Lower lobe of right lung (tissue), 2 donors: ENCODE measurements at places on chromosomes 5 and 9. TPM values are rescaled to one million over a fixed set of nuclear protein-coding genes. Genes with fewer than 3 reads are reported as not detected.

LHX6 gene
- 8.1 TPM for total RNA-seq

CBY3 gene
- not detected for total RNA-seq

EQTN gene
- not detected for total RNA-seq

DNAI1 gene
- total RNA-seq, result 13.5 TPM

PPP3R2 gene
- total RNA-seq, result not detected

SHC3 gene
- 13.2 TPM for total RNA-seq

IL3 gene
- total RNA-seq, result not detected

ALDH7A1 gene
- 23.7 TPM for total RNA-seq

SUSD1 gene
- total RNA-seq, result 49.4 TPM

OTP gene
- total RNA-seq, result not detected

DNA sequence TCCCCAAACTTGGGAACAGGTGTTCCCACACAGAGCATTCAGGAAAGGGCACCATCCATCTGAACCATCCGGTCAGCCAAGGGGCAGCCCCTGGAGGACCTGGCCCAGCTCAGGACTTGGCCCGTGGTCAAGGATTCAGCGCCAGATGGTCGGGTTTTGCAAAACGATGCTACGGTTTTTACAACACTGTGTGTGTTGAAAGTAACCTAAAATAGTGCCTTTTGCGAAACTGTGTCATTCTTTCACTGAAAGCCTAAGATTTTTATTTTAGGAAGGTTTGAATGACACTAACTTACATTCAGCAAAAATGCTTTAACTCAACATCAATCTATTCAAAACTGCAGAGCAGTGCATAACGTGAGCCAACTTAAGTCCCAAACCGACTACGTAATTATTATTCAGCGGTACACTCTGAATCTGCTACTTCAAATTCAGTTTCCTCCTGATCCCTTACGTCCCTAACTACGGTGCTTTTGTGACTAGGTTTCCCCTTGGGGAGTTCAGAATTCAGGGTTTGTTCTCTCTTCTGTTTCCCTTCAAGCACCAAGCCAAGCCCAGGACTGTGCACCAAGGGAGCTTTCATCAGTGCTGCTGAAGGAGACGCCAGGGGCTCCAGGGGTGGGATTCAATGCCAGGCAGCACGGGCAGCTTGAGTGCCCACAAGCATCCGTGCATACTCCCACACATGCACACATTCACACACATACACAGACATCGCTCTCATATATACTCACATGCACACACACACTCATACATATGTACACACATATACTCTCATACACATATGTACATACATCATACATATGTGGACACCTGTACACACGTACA is 25.8 kb downstream of the LPCAT1 start:
- DNase-seq, result no peak
- no peak overlapping the region for H3K4me3 ChIP-seq

GRCh38 chr5:59598547-59598874 is 295.0 kb downstream of the PDE4D start:
- H3K27me3 ChIP-seq, result no peaks in the 10 kb centered on the region
- H3K4me1 ChIP-seq, result peaks cover 11% of the 10 kb centered on the region
- peak overlapping the region; percentile 46 for H3K27ac ChIP-seq
- H3K36me3 ChIP-seq, result no peaks in the 10 kb centered on the region
- H3K4me3 ChIP-seq, result peak overlapping the region; percentile 43

GRCh38 chr5:178192787-178193186 is 5.6 kb upstream of the GMCL2 start:
- no peak overlapping the region for H3K27ac ChIP-seq
- no peaks in the 10 kb centered on the region for H3K4me1 ChIP-seq
- peaks cover 6% of the 10 kb centered on the region for H3K27me3 ChIP-seq
- H3K36me3 ChIP-seq, result no peaks in the 10 kb centered on the region

DNA sequence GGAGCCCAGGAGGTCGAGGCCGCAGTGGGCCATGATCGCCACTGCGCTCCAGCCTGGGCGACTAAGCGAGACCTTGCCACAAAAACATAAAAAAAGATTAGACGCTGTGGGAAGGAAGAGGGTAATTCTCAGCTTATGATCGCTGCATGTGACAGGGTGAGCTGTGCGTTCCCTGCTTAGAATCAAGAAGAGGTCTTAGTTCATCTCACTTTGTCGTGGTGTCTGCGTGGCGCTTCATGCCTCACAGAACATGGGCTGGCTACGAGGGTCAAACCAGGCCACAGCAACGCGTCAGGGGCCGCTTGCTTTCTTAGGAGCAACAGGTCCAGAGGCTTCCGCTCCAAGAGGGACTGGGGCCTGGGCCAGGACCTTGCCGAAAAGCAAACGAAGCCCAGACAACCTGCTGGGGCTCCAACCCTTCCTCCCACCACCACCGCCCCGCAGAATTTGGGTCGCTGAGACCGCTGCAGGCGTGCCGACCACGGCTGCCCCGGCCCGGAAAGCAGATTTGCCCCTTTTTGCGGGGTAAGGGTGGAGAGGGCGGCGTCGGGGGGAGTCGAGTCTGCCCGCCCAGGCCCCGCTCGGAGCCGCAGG is 10.0 kb upstream of the GRIN1 start:
- no peaks in the 10 kb centered on the region for H3K36me3 ChIP-seq
- H3K27ac ChIP-seq, result peak overlapping the region; percentile 80
- H3K4me3 ChIP-seq, result peak overlapping the region; percentile 80
- no peak for DNase-seq
- peaks cover 31% of the 10 kb centered on the region for H3K4me1 ChIP-seq

- H3K4me1 ChIP-seq, result no peaks in the 10 kb centered on the region
- H3K4me3 ChIP-seq, result no peak overlapping the region
- peaks cover 16% of the 10 kb centered on the region for H3K27me3 ChIP-seq
- no peaks in the 10 kb centered on the region for H3K36me3 ChIP-seq
These were observed 47.7 kb upstream of the RNF130 start for GRCh38 chr5:180119031-180119902.

GRCh38 chr9:81558091-81558830 is 131.1 kb downstream of the TLE1 start:
- H3K36me3 ChIP-seq, result no peaks in the 10 kb centered on the region
- H3K27me3 ChIP-seq, result no peaks in the 10 kb centered on the region

DNA sequence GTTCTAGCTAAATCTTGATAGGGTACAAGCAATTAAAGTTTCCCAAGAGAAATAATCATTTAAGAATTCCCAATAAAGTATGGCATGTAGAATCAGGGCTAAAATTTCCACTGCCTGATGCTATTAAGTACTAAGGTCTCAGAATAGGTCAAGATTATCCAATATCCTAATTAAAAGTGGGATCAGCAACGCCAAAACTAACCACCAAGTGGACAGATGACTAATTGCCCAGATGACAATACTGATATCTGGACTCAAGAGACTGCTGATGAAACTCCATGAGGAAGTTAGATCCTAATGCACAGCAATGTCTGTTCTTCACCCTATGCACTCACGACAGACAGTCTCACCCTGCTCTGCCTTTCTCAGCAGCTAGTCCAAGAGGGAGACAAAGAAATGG is 14.3 kb downstream of the DEPDC1B start:
- no peaks in the 10 kb centered on the region for H3K4me1 ChIP-seq
- H3K36me3 ChIP-seq, result no peaks in the 10 kb centered on the region
- H3K4me3 ChIP-seq, result no peak overlapping the region

DNA sequence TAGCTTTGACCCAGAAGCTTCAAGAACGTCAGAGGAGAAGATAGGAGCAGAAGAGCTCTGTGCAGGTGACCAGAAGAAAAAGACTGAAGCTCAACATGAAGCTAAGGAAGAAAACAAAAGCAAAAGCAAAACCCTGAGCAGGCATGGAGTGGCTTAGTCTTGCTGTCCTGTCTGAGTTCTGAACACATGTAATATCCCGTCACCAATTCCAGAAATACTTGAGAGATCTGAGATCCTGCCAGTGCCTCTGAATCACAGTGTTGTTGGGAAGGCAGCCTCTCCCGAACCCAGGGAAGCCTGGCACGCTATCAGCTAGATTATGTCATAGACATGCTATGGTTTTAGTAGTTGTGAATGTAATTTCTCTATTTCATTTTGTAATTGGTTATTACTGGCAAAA is 235.7 kb downstream of the ICE1 start:
- H3K4me3 ChIP-seq, result no peak overlapping the region
- peaks cover 3% of the 10 kb centered on the region for H3K4me1 ChIP-seq
- no peak for DNase-seq
- H3K36me3 ChIP-seq, result no peaks in the 10 kb centered on the region
- no peak overlapping the region for H3K27ac ChIP-seq

- no peaks in the 10 kb centered on the region for H3K27me3 ChIP-seq
- H3K27ac ChIP-seq, result no peak overlapping the region
- no peaks in the 10 kb centered on the region for H3K36me3 ChIP-seq
- H3K4me3 ChIP-seq, result no peak overlapping the region
These were observed 47.2 kb upstream of the FBXL7 start for GRCh38 chr5:15452781-15453180.

- H3K4me3 ChIP-seq, result no peak overlapping the region
- H3K27me3 ChIP-seq, result no peaks in the 10 kb centered on the region
- no peaks in the 10 kb centered on the region for H3K36me3 ChIP-seq
- H3K4me1 ChIP-seq, result no peaks in the 10 kb centered on the region
These were observed 1290.0 kb downstream of the EFNA5 start for GRCh38 chr5:106380736-106381135.

GRCh38 chr5:173904151-173904550 is 16.0 kb downstream of the CPEB4 start:
- no peaks in the 10 kb centered on the region for H3K36me3 ChIP-seq
- no peaks in the 10 kb centered on the region for H3K27me3 ChIP-seq
- no peak overlapping the region for H3K4me3 ChIP-seq
- DNase-seq, result no peak
- peaks cover 64% of the 10 kb centered on the region for H3K4me1 ChIP-seq
- H3K27ac ChIP-seq, result no peak overlapping the region

DNA sequence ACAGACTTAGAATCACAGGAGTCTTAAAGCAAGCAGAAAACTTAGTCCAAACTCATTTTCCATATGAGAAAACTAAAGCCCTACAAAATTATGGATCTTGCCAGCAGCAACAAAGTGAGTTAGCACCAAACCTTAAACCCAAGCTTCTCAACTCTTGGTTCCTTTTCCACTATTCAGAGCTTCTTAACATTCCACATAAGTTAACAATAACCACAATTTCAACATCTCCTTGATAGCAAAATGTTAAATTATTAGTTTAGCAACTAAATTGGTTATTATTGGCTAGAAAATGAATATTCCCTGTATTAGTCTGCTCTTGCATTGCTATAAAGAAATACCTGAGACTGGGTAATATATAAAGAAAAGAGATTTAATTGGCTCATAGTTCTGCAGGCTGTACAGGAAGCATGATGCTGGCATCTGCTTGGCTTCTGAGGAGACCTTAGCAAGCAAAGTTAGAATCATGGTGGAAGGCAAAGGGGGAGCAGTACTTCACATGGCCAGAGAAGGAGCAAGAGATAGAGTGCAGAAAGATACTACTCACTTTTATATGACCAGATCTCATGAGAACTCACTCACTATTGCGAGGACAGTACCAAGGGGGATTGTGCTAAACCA is 26.2 kb upstream of the ARSB start:
- no peak for DNase-seq
- no peak overlapping the region for H3K27ac ChIP-seq
- H3K36me3 ChIP-seq, result no peaks in the 10 kb centered on the region
- no peaks in the 10 kb centered on the region for H3K4me1 ChIP-seq
- H3K27me3 ChIP-seq, result peaks cover 7% of the 10 kb centered on the region

DNA sequence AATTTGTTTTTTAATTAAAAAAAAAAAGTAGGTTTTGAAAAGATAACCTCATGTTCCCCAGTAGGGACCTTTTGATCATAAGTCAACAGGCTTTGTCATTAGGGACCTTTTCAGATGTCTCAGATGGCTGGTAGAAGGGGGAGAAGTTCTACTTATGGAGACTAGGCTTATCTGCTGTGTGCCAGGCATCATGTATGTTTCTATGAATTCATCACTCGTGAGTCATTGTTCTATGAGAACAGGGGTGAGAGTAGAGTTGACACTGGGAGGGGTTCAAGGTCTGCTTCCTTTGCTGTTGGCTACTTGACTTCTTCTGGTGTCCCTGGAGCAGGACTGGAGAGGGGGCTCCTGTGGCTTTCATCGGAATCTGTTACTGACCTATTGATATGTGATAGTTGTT is 138.8 kb downstream of the KDM4C start:
- no peaks in the 10 kb centered on the region for H3K4me1 ChIP-seq
- H3K4me3 ChIP-seq, result no peak overlapping the region
- no peak overlapping the region for H3K27ac ChIP-seq
- no peaks in the 10 kb centered on the region for H3K27me3 ChIP-seq
- no peak for DNase-seq

GRCh38 chr5:3002230-3002629 is 250.8 kb upstream of the IRX2 start:
- H3K36me3 ChIP-seq, result no peaks in the 10 kb centered on the region
- no peak for DNase-seq
- H3K4me3 ChIP-seq, result no peak overlapping the region
- no peak overlapping the region for H3K27ac ChIP-seq
- H3K27me3 ChIP-seq, result no peaks in the 10 kb centered on the region
- no peaks in the 10 kb centered on the region for H3K4me1 ChIP-seq

DNA sequence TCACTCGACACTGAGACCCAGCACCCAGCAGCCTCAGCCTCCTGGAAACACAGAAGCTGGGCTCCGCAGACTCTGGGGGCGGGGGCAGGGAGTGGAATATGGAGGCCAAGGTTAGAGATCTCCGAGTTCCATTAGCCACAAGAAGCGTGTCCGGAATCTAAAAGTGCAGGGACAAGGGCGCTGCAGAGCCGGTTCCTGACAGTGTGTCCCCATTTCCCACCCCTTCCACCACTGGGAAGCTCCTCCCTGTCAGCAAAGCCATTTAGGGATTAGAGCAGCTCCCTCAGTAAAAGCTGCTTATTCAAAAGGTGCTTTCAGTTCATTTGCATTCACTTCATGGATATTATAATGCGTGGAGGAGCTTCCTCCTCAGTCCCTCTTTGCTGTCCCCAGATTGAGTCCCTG is 74.1 kb upstream of the HSPA9 start:
- H3K27me3 ChIP-seq, result peaks cover 6% of the 10 kb centered on the region
- H3K27ac ChIP-seq, result no peak overlapping the region
- DNase-seq, result no peak

GRCh38 chr5:73100109-73100508 is 20.3 kb upstream of the TMEM171 start:
- DNase-seq, result no peak
- H3K27me3 ChIP-seq, result no peaks in the 10 kb centered on the region
- no peak overlapping the region for H3K27ac ChIP-seq
- H3K4me3 ChIP-seq, result no peak overlapping the region
- H3K36me3 ChIP-seq, result no peaks in the 10 kb centered on the region

DNA sequence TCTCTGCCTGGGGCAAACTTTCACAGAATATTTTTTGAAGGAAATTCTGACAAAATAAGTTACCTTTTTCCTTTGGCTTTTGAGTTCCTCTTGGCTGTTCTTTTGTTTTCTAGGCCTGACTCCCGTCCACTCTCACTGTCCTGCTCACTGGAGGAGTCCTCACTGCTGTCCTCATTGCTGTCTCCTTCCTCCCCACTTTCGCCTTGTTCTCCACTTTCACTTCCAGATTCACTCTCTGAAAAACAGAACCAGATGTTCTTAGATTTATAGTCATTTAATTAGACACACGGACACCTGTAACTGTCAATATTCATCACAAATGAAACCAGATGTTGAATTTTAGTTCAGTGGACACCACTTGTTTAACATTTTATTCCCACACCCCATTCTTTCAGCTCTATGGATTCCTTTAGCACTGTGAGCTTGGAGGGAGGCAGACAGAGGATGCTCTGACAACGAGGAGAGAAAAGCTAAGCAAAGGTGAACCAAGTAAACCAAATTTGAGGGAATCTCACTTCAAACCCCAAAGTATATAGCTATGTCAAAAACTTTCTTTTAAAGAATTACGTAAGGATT is 180.7 kb downstream of the AP3B1 start:
- no peak for DNase-seq
- H3K4me3 ChIP-seq, result no peak overlapping the region
- no peaks in the 10 kb centered on the region for H3K4me1 ChIP-seq
- no peak overlapping the region for H3K27ac ChIP-seq

- H3K27ac ChIP-seq, result no peak overlapping the region
- no peaks in the 10 kb centered on the region for H3K27me3 ChIP-seq
- no peaks in the 10 kb centered on the region for H3K36me3 ChIP-seq
- no peak overlapping the region for H3K4me3 ChIP-seq
- no peak for DNase-seq
- H3K4me1 ChIP-seq, result peaks cover 44% of the 10 kb centered on the region
These were observed 2.4 kb downstream of the RECK start for GRCh38 chr9:36039121-36039520.
